ENCODE measurements at places on chromosomes 6 and 20.

- H3K36me3 ChIP-seq: no peaks in the 10 kb centered on the region
- peaks cover 15% of the 10 kb centered on the region for H3K27me3 ChIP-seq
- peaks cover 2% of the 10 kb centered on the region for H3K4me1 ChIP-seq
- no peak overlapping the region for H3K27ac ChIP-seq
Measured at GRCh38 chr20:47801759-47802158, 16.5 kb upstream of the SULF2 start.

DNA sequence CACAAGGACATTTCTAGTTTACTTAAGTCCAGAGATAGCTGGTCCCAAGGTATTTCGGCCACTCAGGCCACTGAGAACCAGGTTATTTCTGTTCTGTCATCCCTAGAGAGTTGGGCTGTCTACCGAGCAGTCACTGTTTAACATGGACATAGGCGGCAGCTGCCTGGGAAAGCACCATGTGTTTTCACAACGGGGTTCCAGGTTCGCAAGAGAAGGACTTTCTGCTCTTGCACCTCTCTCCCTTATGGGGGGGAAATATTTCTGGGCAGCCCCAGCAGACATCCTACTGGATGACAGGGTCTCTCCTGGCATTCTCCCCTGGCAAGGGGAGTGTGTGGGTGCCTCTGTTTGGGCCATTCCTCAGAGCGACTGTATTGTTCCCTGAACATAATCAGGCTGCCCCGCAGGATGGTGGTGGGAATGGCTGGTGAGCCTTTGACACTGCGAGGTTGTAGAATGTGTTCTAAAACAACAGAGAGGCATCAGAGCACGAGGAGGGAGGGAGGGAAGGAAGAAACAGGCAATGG lies 64.4 kb upstream of the DUSP22 start:
- H3K27me3 ChIP-seq: peaks cover 6% of the 10 kb centered on the region
- H3K27ac ChIP-seq: no peak overlapping the region
- no peak for DNase-seq
- H3K36me3 ChIP-seq: no peaks in the 10 kb centered on the region
- no peak overlapping the region for H3K4me3 ChIP-seq

- no peak overlapping the region for H3K27ac ChIP-seq
- DNase-seq: no peak
- peaks cover 45% of the 10 kb centered on the region for H3K27me3 ChIP-seq
- peaks cover 5% of the 10 kb centered on the region for H3K4me1 ChIP-seq
- no peaks in the 10 kb centered on the region for H3K36me3 ChIP-seq
Measured at GRCh38 chr20:1816384-1817381, 78.5 kb upstream of the SIRPA start.

DNA sequence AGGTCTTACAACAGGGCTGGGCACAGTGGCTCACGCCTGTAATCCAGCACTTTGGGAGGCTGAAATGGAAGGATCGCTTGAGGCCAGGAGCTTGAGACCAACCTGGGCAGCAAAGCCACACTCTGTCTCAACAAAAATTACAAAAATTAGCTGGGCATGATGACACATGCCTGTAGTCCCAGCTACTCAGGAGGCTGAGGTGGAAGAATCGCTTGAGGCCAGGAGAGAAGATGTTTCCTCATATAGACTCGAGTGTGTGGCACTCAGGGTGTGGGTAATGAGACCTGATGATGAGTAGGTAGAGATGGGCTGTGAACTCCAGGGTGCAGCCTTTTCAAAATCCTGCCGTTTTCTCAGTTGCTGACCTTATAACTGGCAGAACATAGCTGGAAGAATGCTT lies 125.3 kb upstream of the FOXO3 start:
- H3K4me3 ChIP-seq: no peak overlapping the region
- no peaks in the 10 kb centered on the region for H3K36me3 ChIP-seq

DNA sequence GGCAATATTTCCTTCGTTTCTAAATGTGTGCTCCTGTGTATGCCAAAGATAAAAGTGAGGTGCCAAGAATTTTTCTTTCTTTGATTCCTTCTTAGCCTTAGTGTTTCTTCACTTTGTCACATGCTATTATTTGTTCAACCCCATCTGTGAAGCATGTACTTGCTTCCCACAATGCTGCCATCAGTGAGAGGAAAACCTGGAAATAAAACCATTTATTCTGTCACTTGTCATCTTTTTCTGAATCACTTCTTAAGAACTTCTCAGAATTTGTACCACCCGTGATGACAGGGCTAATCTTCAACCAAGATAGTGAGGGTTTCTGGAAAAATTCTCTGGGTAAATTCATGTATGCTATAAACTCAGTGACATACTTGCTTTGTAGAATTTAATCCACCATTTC lies 450.1 kb downstream of the COL12A1 start:
- H3K27me3 ChIP-seq: no peaks in the 10 kb centered on the region
- no peak overlapping the region for H3K4me3 ChIP-seq
- H3K4me1 ChIP-seq: no peaks in the 10 kb centered on the region
- no peak overlapping the region for H3K27ac ChIP-seq

- peak overlapping the region; percentile 94 for H3K27ac ChIP-seq
- DNase-seq: no peak
- peaks cover 7% of the 10 kb centered on the region for H3K4me1 ChIP-seq
- peaks cover 1% of the 10 kb centered on the region for H3K36me3 ChIP-seq
Measured at GRCh38 chr6:143224516-143224915, 163.8 kb downstream of the AIG1 start.

- no peak for DNase-seq
- no peak overlapping the region for H3K27ac ChIP-seq
- H3K27me3 ChIP-seq: no peaks in the 10 kb centered on the region
- H3K4me3 ChIP-seq: no peak overlapping the region
- peaks cover 26% of the 10 kb centered on the region for H3K36me3 ChIP-seq
- H3K4me1 ChIP-seq: peaks cover 22% of the 10 kb centered on the region
Measured at GRCh38 chr20:32329817-32330554, 28.1 kb upstream of the ASXL1 start.

- H3K27me3 ChIP-seq: peaks cover 84% of the 10 kb centered on the region
- H3K27ac ChIP-seq: no peak overlapping the region
- no peaks in the 10 kb centered on the region for H3K36me3 ChIP-seq
- peaks cover 7% of the 10 kb centered on the region for H3K4me1 ChIP-seq
Measured at GRCh38 chr6:150142097-150142669, 661 bp upstream of the PPP1R14C start.

DNA sequence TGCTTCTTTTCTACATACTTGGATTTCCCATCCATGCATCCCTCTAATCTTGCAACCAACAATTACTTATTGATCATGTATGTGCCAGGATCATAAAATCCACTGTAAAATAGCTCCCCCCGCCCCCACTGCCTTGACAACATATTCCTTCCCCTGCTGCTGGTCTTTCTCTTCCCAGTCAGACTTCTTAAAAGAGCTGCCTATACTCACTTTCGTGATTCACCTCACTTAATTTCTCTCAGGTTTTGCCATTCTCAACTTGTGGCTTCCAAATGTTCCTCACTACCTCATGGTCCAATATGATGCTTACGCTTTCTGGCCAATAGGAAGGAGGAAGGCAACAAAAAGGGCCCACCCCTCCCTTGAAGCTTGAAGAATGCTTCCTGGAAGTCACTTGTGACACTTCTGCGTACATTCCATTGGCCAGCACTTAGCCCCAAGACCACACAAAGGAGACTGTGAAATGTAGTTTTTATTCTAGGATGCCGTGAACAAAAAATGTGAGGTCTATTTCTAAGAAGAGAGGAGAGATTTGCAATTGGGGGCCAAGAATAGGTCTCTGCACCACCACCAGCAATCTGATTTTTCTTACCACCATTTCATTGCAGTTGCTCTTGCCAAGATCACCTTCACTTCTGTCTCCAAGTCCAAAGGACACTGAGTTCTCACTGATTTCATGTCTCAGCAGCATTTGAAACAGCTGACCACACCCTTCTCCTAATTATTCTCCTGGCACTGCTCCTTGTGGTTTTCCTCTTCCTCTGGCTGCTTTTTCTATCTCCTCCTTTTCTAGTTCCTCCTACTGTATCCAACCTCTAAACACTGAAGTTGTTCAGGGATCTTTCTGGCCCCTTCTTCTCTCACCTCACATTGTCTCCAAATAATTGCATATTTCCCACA lies 30.8 kb downstream of the CD164 start:
- DNase-seq: no peak
- H3K27me3 ChIP-seq: no peaks in the 10 kb centered on the region
- H3K4me3 ChIP-seq: no peak overlapping the region

GRCh38 chr20:14134004-14134403 lies 138.7 kb downstream of the MACROD2 start:
- DNase-seq: no peak
- H3K27me3 ChIP-seq: no peaks in the 10 kb centered on the region
- no peak overlapping the region for H3K4me3 ChIP-seq
- no peak overlapping the region for H3K27ac ChIP-seq
- H3K36me3 ChIP-seq: peaks cover 6% of the 10 kb centered on the region
- no peaks in the 10 kb centered on the region for H3K4me1 ChIP-seq

DNA sequence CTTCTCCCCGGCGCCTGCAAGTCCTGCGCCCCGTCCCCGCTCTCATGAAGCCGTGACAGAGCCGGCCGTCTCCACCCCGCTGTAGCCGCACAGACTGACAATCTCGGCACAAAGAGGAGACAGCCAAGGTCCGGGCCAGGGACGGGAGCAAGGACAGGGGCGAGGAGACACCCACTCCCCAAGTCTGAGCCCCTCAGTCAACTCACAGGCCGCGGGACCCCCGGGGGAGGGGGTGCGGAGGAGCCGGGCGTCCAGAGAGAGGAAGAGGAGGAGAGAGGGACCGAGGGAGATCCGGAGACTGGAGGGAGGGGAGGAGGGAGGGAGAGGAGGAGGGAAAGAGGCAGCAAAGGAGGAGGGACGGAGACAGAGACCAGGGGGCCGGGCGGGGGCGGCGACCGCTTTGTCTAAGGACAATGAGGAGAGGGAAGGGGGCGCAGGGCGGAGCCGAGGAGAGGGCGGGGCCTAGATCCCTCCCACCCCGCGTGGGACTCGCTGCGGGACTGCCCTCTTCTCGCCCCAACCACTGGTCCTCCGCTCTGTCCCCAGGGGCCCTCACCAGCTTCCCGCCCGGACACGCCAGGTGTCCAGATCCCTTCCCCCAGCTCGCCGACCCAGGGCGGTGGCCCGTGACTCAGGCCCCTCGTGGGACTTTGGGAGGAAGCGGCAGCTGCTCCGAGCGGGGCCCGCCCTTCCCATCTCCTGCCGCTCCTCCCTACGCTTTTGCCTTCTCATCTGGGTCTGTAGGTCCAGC lies 638 bp upstream of the PPP1R18 start:
- peaks cover 54% of the 10 kb centered on the region for H3K4me1 ChIP-seq
- peaks cover 1% of the 10 kb centered on the region for H3K36me3 ChIP-seq
- no peaks in the 10 kb centered on the region for H3K27me3 ChIP-seq
- peak overlapping the region; percentile 93 for H3K27ac ChIP-seq
- peak overlapping the region; percentile 89 for H3K4me3 ChIP-seq
- peak; percentile 65 for DNase-seq

- no peak for DNase-seq
- H3K4me1 ChIP-seq: peaks cover 7% of the 10 kb centered on the region
- peaks cover 1% of the 10 kb centered on the region for H3K36me3 ChIP-seq
- H3K27me3 ChIP-seq: no peaks in the 10 kb centered on the region
- H3K4me3 ChIP-seq: no peak overlapping the region
Measured at GRCh38 chr6:143222801-143223231, 162.1 kb downstream of the AIG1 start.

GRCh38 chr6:75997696-75998095 lies 74.8 kb downstream of the IMPG1 start:
- H3K36me3 ChIP-seq: no peaks in the 10 kb centered on the region
- H3K27ac ChIP-seq: no peak overlapping the region
- no peak overlapping the region for H3K4me3 ChIP-seq
- H3K4me1 ChIP-seq: peaks cover 2% of the 10 kb centered on the region
- peaks cover 3% of the 10 kb centered on the region for H3K27me3 ChIP-seq

DNA sequence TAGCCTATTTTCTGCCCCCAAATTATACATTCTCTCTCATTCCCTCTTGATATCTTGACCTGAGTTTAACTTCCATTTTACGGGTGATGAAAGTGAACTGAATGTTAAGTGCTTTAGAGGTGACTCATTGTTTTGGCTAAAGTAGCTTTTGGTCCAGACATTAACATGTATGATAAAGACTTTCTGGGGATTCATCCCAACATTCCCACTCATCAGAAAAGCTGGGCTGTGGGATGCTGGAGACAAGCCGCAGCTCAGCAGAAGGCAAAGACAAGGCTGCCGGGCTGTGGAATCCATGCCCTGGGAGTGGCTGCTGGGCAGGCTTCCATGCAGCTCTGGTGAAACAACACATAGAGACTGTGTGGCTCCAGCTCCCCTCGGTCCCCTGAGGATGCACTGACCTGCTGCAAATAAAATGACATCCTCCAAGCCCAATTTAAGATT lies 89.9 kb upstream of the SYNDIG1 start:
- peaks cover 15% of the 10 kb centered on the region for H3K4me1 ChIP-seq
- no peak overlapping the region for H3K27ac ChIP-seq
- H3K27me3 ChIP-seq: peaks cover 21% of the 10 kb centered on the region
- H3K4me3 ChIP-seq: no peak overlapping the region

DNA sequence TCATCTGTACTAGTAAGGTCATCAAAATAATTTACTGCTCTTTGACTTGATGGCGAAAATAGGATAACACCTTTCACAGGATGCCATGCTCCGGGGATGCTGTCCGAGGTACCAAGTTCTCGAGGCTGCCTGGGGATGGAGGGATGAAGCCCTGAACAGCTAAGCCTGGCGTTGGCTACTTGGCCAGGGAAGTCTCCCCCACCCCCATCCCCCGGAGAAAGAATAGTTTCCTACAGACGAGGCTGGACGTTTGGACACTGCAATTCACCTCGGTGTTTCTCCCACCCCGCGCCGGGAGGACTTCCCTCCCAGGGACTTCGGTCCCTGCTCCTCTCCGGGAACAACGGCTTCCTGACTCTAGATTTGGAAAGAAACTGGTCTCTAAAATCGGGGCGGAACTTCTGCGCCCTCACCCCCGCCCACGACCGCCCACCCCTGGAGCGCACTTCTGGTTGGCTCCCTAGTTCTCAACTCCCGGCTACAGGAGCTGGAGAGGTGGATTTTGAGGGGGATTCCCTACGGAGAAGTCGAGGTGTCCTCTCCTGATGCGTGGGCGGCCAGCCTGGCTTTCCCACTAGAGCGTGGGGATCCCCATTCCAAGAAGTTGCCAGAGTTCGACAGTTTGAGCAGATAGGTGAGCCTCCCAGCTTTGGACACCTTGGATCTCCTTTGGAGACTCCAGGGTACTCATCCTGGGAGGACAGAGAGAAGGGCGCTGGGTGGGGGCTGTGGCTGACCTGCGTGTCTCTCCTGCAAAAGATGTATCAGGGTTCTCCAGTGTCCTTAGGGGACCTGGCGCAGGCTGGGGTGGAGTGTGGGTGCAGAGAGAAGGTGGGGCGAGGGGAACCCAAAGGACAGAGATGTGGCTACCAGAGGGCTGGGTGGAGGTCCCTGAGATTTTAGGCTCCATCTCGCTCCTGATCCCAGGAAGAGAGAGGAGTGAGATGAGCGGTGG lies 1.1 kb downstream of the PCSK2 start:
- no peak overlapping the region for H3K27ac ChIP-seq
- peaks cover 16% of the 10 kb centered on the region for H3K4me1 ChIP-seq
- peaks cover 91% of the 10 kb centered on the region for H3K27me3 ChIP-seq
- peak overlapping the region; percentile 71 for H3K4me3 ChIP-seq
- peak; percentile 32 for DNase-seq
